Heart right ventricle (tissue), 16 donors: ENCODE measurements at places on chromosomes 12 and 14. TPM values are rescaled to one million over a fixed set of nuclear protein-coding genes. Genes with fewer than 3 reads are reported as not detected.
A peak's percentile ranks its signal among the peaks of the same experiment; 100 is the strongest.

DNA sequence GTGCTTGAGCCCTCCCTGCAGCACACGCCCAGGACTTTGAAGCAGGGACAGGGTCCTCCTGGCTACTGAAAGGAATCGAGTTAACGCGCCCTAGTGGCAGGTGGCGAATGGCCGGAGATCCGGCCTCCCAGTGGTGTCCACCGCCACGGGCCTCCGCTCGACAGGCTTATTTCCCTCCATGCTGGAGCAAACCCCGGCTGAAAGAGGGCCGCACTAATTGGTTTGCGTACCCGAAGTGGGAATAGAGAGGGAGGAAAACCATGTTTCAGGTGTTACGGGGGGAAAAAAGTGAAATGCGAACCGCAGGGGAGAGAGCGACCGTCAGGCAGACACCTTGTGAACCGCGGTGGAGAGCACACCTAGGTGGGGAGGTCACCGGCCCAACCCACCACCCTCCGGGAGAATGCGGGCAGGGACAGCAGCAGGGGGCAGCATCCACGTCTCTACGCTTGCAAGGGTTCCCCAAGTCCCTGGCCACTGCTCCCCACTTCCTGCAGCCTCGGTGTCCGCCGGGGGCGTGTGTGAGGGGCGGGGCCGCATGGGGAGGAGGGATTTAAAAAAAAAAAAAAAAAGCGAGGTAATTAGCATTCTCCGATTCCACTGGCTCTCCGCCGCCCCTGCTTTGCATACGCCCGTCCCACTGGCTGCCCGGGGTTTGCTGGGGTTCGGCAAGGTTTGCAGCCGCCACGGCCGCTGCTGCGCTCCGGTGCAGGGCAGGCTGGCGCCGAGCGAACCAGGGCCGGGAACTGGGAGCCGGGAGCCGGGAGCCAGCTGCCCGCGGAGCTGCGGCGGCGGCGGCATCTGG is 224.6 kb upstream of the CRY1 start:
- peak overlapping the region; percentile 54 for H3K4me3 ChIP-seq
- H3K36me3 ChIP-seq: no peaks in the 10 kb centered on the region
- H3K4me1 ChIP-seq: peaks cover 25% of the 10 kb centered on the region
- peaks cover 55% of the 10 kb centered on the region for H3K27me3 ChIP-seq

DNA sequence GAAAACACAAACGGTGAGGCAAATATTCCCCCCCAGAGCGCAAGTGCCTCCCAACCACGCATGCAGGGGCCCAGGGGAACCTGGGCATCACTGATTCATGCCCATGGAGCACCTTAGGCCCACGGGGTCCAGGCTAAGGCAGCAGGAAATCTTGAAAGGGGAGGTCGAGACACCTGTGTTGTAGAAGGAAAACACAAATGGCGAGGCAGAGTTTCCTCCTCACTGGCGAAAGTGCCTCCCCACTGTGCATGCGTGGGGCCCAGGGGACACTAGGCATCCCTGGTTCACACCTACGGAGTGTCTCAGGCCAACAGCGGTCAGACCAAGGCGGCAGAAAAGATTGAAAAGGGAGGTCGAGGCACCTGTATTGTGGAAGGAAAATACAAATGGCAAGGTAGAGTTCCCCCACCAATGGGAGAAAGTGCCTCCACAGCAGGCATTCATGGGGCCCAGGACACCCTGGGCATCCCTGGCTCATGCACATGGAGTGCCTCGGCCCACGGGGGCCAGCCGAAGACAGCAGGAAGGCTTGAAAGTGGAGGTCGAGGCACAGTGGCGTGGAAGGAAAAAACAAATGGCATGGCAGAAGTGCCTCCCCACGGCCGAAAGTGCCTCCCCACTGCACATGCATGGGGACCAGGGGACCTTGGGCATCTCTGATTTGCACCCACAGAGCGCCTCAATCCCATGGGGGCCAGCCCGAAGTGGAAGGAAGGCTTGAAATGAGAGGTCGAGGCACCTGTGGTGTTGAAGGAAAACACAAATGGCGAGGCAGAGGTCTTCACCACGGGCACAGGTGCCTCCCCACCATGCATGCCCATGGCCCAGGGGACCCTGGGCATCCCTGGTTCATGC is 368.8 kb downstream of the ALG10 start:
- H3K36me3 ChIP-seq: no peaks in the 10 kb centered on the region
- no peak for DNase-seq
- H3K4me1 ChIP-seq: no peaks in the 10 kb centered on the region
- H3K4me3 ChIP-seq: no peak overlapping the region
- H3K27me3 ChIP-seq: peaks cover 25% of the 10 kb centered on the region

GRCh38 chr12:40170593-40170992 is 54.2 kb upstream of the LRRK2 start:
- no peaks in the 10 kb centered on the region for H3K4me1 ChIP-seq
- no peak overlapping the region for H3K4me3 ChIP-seq
- H3K36me3 ChIP-seq: no peaks in the 10 kb centered on the region
- DNase-seq: no peak

- no peaks in the 10 kb centered on the region for H3K27me3 ChIP-seq
- peak overlapping the region; percentile 31 for H3K27ac ChIP-seq
- peak overlapping the region; percentile 78 for H3K4me3 ChIP-seq
- peaks cover 30% of the 10 kb centered on the region for H3K4me1 ChIP-seq
- no peak for DNase-seq
These were observed 718 bp downstream of the PACS2 start for GRCh38 chr14:105315211-105315721.

DNA sequence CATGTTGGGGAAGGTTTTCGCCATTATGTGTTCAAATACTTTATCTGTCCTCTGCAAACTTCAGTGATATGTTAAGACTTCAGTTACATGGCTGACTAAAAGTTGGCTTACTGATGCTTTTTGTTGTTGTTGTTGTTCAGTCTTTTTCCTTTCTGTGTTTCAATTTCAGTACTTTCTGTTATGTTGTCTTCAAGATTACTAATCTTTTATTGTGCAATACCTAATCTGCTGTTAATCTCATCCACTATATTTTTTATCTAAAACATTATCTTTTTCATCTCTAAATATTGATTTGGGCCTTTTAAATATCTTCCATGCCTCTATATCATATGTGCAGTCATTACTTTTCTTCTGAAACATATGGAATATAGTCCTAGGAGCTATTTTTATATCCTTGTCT is 7.0 kb downstream of the CGRRF1 start:
- peaks cover 14% of the 10 kb centered on the region for H3K4me1 ChIP-seq
- H3K36me3 ChIP-seq: peaks cover 20% of the 10 kb centered on the region
- H3K4me3 ChIP-seq: no peak overlapping the region

DNA sequence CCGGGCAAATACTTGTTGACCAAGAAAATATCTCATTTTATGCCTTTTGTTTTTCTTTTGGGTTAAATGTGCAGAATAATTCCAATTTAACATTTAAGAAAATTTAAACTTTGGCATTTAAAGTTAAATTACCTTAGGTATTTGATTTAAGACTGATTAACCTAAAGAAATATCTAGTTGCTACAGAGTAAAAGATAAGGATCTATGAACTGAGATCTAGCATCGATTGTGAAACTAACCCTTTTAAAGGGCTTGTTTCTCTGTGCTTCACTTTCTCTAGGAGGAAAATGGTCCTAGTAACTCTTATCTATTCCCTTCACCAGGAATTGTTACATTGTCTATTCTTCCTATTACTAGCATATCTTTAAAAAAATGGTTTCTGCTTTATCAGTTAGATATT is 2.6 kb upstream of the TTC8 start:
- H3K4me1 ChIP-seq: peaks cover 12% of the 10 kb centered on the region
- no peak overlapping the region for H3K4me3 ChIP-seq
- no peak overlapping the region for H3K27ac ChIP-seq
- no peaks in the 10 kb centered on the region for H3K36me3 ChIP-seq

KIF5A gene
- not detected for total RNA-seq

FAM186B gene
- total RNA-seq: 0.86 TPM
